ENCODE measurements at places on chromosomes 2 and 18.

GRCh38 chr2:28427741-28428415 lies 35.2 kb downstream of the FOSL2 start:
- DNase-seq: no peak

GRCh38 chr2:124959581-124959980 lies 934.5 kb downstream of the CNTNAP5 start:
- DNase-seq: no peak

DNA sequence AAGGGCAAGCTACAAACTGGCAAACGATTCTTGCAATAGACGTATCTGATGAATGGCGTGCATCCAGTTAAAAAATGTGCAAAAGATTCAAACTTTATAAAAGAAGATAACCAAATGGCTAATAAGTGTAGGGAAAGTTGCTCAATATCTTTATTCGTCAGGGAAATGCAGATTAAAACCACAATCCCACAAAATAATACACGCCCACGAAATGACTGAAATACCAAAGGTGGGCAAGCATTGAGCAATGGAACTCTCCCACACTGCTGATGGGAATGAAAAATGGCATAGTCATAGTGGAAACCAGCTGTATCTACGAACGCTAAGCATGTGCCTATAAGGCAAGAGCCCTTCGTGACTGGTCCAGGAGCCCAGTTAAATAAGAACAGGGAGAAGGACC lies 168.6 kb upstream of the SIX2 start:
- DNase-seq: peak; percentile 100

- DNase-seq: peak; percentile 52
Measured at GRCh38 chr2:222862106-222862908, 1.5 kb downstream of the ACSL3 start.

DNA sequence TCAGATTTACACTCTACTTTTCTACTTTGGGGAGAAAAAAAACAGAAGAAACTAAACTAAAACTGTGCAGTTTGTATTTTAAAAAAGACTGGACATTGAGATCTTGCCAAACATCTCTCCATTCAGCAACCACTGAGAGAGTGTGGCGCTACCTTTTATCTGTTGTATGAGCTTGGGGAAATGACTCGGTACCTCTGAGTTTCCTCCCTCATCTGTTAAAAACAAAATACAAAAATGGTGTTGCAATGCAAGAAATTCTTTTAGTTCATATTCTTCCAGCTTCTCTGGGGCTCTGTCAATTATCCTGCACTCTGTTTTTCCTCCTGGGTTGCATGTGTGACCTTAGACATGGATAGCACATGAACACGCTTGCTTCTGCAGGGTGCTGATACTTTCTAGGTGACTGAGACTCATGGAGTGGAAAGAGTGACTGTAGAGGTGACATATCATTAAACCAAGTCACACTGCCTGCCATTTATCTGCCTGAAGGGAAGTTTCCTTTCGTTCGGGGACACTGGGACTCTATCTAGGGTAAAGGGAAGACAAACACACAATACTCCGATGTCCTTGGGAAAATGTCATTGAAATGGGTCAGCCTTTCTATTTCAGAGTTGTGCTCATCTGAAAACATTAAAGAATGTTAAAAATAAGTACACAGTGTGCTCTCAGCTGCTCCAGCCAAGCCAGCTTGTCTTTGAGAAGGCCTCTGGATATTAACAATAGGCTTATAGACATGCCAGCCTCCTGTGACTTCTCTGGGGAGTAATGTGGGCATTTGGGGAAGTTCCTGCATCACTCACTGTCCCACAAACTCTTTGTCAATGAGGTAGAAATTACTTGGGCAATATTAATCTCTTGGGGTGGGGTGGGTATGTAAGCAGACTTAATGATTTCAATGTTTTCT lies 91.4 kb downstream of the TRIB2 start:
- no peak for DNase-seq

DNA sequence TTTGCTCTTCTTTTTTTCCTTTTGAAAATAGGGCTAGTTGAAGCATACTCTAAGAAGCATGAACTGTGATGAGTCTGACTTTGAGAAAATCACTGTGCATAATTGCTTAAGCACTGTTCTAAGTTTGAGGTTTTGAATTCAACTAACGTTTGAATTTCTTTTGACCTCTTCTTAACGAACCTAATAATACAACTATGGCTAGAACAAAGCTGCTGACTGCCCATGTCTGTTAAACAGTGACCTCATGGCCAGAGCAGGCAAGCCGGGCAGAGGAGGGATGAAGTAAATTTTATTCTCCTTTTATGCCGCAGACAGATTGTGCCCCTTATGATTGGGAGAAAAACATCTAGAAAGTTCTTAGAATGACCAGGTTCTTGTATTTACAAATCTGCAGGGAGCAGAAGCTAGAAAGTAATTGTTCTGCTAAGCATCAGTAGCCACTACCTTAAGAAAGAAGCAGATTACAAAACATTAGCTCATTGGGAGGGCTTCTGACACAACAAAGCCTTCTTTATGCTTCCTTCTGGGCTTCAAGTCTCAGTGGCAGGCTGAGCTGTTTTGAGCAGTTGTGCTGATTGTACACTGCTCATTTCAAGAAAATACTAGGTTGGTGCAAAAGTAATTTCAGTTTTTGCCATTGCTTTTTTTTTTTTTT lies 97.8 kb upstream of the RASGRP3 start:
- no peak for DNase-seq

GRCh38 chr2:50346629-50347357 lies 685.1 kb downstream of the NRXN1 start:
- no peak for DNase-seq

DNA sequence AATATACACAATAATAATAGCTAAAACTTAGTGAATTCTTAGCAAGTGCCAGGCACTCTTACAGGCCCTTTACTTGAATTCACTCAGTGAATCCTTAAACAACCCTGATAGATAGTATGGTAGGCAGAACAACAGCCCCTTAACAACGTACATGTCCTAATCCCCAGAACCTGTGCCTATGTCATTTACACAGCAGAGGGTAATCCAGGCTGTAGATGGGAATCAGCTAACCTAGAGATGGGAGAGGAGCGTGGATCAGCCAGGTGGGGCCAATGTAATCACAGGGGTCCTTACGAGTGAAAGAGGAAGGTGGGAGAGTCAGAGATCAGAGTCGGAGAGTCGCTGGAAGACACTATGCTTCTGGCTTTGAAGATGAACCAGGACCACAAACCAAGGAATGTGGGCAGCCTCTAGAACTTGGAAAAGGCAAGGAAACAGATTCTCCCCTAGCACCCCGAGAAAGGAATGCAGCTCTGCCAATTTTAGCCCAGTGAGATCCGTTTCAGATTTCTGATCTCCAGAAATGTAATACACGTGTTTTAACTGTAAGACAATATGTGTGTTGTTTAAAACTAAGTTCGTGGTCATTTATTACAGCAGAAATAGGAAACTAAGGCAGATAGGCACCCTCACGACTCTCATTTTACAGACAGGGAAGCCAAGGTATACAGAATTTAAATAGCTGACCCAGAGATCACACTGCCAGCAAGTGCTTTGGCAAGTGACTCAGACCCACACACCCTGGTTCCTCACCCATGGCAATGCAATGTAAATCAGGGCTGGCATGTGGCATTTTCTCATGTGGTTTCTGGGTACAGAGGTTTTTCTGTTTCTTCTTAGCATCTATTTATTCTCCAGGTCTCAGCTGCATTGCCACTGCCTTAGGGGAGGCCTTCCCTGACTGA lies 68.9 kb downstream of the DOCK10 start:
- DNase-seq: no peak

- DNase-seq: no peak
Measured at GRCh38 chr2:175769200-175769599, 232.9 kb downstream of the LNPK start.

GRCh38 chr2:205786976-205787375 lies 104.7 kb downstream of the NRP2 start:
- DNase-seq: no peak

GRCh38 chr2:232681527-232681926 lies 15.6 kb upstream of the GIGYF2 start:
- DNase-seq: no peak

GRCh38 chr2:240961910-240962299 lies 36.5 kb upstream of the SNED1 start:
- no peak for DNase-seq

- DNase-seq: no peak
Measured at GRCh38 chr18:53753601-53754000, 470.9 kb downstream of the MBD2 start.

DNA sequence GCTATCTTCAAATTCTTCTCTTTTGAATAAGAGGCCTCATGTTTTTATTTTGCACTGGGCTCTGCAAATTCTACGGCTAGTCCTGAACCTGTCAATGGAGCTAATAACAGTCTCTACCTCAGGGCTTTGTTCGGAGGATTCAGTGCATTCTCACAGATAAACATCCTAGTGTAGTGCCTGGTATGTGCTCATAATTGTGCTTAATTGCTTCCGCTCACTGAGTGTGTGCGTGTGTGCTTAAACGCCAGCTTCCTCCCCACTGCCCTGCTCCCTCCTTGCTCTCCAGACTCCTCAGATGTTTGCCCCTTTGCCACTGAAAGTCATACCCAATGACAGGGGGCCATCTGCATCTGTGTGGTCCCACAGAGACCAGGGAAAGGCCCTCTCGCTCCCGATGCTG lies 6.7 kb downstream of the GYPC start:
- DNase-seq: no peak

- DNase-seq: peak; percentile 100
Measured at GRCh38 chr2:45173513-45173912, 164.3 kb upstream of the SIX2 start.

DNA sequence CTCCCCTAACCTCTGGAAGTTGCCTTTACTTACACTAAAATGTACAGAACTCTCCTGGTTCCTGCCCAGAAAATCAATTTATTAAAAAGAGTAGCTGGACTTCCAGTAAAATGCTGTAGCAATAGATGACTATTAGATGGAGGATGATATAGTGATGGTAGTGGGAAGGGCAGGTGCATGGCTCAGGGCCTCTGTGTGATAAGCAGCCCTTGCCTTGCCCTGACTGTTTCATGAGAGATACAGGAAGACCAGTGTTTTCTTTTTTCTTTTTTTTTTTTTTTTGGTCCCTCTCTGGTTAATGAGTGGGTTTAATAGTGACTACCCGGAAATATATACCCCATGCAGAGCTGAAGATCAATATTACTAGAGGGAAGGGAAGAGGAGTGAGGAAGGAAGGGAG lies 48.7 kb upstream of the NEDD4L start:
- no peak for DNase-seq

DNA sequence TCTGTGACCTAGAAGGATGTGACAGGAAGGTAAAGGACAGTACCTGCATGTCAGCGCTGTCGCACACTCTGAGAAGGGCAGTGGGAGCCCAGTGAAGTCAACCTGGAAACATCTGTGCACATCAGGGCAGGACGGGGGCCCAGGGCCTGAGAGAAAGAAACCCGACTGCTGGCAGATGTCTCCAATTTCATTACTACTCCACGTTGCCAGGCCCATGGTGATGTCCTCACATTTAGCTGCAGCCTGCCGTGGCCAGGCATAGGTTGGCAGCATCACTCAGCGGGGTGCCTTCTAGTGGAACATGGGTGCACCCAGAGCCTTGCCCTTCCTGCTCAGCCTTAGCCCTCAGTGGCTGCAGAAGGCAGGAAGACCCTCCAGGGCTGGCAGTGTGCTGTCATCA lies 72.3 kb upstream of the FOSL2 start:
- no peak for DNase-seq
